ENCODE measurements at places on chromosomes 16 and 17. TPM values are rescaled to one million over a fixed set of nuclear protein-coding genes. Genes with fewer than 3 reads are reported as not detected.

CHRNE gene
- total RNA-seq = 2.0 TPM

KRT36 gene
- total RNA-seq = not detected

MEOX1 gene
- 1.0 TPM for total RNA-seq

CDH1 gene
- total RNA-seq = 225 TPM

RNF43 gene
- 5.6 TPM for total RNA-seq

DNAI2 gene
- total RNA-seq = not detected

SPEM2 gene
- not detected for total RNA-seq

KCNAB3 gene
- total RNA-seq = 1.5 TPM

AMFR gene
- 43.9 TPM for total RNA-seq

ITGAL gene
- 2.3 TPM for total RNA-seq

KRTAP2-1 gene
- total RNA-seq = not detected

GPATCH8 gene
- 13.2 TPM for total RNA-seq

CORO1A gene
- total RNA-seq = 14.6 TPM

MGAT5B gene
- 0.25 TPM for total RNA-seq

TNFRSF17 gene
- not detected for total RNA-seq

KRT39 gene
- total RNA-seq = not detected

PRAC2 gene
- not detected for total RNA-seq

GPR142 gene
- total RNA-seq = 0.28 TPM

OR1A1 gene
- total RNA-seq = not detected

CDYL2 gene
- 2.3 TPM for total RNA-seq

ANKRD40 gene
- total RNA-seq = 23.5 TPM

NPIPA8 gene
- 0.78 TPM for total RNA-seq

SLC38A8 gene
- total RNA-seq = not detected

KRTAP4-16 gene
- total RNA-seq = not detected

KRTAP4-5 gene
- not detected for total RNA-seq

MYO15A gene
- total RNA-seq = 1.3 TPM

TBC1D3C gene
- total RNA-seq = not detected

CCL1 gene
- not detected for total RNA-seq

TMEM235 gene
- total RNA-seq = not detected

EFNB3 gene
- total RNA-seq = 1.3 TPM

MMP28 gene
- 0.20 TPM for total RNA-seq

CYBA gene
- total RNA-seq = 43.9 TPM

ASPA gene
- total RNA-seq = 0.84 TPM

HBQ1 gene
- not detected for total RNA-seq

ZNF205 gene
- 6.5 TPM for total RNA-seq

CENPN gene
- total RNA-seq = 4.1 TPM

FBF1 gene
- total RNA-seq = 10.1 TPM

OR4D1 gene
- total RNA-seq = not detected

HASPIN gene
- total RNA-seq = 0.05 TPM

CMTM1 gene
- 0.94 TPM for total RNA-seq

CD300A gene
- total RNA-seq = 0.47 TPM
